ENCODE measurements at places on chromosomes 7 and 10.

- DNase-seq, result no peak
Observed at GRCh38 chr7:41967156-41967555, 264.3 kb upstream of the INHBA start.

DNA sequence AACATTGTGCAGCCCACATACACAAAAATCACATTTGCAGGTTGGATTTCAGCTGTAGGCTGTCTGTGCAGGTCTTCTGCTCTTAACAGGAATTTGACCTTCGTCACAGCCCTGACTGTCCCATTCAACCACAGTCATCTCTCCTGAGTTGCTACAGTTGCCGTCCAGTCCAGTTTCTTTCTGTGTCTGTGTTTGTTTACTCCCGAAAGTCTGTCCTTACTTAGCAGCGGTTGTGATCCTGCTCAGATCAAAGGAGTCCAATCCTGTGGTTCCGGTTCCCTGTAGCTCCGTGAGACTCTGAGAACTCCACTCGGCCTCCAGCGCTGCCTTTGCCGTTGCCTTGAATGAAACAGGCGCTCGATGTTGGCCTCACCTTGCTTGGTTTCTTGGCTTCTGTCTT lies 111.6 kb upstream of the GATA3 start:
- no peak for DNase-seq

- DNase-seq, result peak; percentile 30
Observed at GRCh38 chr7:27198871-27199801, 755 bp downstream of the HOXA13 start.

- DNase-seq, result no peak
Observed at GRCh38 chr7:98520356-98520951, 96.6 kb upstream of the NPTX2 start.

- DNase-seq, result no peak
Observed at GRCh38 chr7:26619348-26619984, 244.9 kb downstream of the SKAP2 start.

DNA sequence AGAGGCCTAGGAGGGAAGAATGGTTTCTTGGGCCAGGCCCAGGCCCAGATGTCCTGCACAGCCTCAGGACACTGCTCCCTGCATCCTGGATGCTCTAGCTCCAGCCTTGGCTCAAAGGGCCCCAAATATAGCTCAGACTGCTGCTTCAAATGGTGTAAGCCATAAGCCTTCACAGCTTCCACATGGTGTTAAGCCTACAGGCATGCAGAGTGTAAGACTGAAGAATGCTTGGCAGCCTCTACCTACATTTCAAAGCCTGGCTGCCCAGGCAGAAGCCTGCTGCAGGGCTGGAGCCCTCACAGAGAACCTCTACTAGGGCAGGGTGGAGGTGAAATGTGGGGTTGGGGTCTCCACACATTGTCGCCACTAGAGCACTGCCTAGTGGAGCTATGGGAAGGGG lies 118.1 kb downstream of the TPK1 start:
- no peak for DNase-seq

DNA sequence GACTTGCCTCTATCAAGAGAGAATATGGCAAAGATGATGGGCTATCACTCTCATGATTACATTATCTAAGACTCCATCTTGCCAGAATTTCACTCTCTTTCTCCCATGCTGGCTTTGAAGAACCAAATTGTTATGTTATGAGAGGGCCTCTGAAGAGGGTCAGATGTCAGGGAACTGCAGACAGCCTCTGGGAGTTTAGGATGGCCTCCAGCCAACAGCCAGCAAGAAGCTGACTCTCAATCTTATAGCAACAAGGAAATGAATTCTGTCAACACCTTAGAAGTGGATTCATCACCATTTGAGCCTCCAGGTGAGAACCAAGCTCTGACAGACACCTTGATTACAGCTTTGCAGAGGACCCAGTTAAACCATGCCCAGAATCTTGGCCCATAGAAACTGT lies 33.6 kb downstream of the ZNF22 start:
- no peak for DNase-seq

DNA sequence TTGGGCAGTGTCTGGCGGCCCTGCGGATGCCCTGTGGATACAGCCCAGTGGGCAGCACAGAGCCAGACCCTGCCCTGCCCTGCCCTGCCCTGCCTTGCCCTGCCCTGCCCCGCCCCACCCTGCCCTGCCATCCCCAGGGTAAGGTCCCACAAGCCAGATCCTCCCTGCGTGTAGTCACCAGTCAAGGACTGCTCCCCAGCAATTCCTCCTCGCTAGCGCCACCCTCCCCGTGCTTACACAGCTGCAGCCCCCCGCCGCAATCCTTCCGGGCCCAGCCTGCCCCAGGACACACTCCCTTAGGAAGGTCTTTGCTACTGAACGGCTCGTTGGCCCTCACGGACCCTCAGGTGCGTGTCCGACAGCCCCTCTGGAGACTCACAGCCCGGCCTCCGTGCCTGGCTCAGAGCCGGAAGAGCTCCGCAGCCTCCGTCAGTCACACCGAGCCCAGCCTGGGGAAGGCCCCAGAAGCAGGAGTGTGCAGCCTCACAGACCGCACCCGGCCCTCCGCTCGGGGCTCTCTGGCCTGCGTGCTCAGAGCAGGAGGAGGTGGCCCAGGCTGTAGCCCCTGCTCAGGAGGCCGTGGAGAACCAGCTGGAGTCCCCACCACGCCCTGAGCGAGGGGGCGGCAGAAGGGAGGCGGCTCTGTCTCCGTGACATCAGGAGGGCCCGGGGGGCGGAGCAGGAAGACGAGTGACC lies 68.3 kb downstream of the PWWP2B start:
- DNase-seq, result no peak

DNA sequence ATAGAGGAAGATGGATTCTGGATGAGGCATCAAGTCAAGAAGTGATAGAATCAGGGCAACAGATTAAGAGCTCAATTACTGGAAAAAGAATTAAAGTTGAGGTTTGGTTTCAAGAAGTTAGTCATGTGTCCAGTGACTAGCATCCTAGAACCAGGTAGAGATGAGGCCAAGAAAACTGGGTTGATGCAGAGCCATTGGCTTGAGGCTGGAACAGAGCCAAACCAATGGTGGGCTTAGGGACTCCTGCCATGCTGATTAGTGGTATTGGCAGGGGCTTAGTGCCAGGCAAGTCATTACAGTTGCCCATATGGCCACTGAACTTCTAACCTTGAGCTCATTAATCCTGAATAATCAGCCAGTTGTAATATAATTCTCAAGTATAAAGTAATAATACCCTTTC lies 18.5 kb downstream of the ZNF277 start:
- no peak for DNase-seq

- DNase-seq, result no peak
Observed at GRCh38 chr7:70005891-70006260, 407.6 kb downstream of the AUTS2 start.

GRCh38 chr7:158110661-158111048 lies 477.0 kb downstream of the PTPRN2 start:
- no peak for DNase-seq

- no peak for DNase-seq
Observed at GRCh38 chr7:108029034-108029433, 26.1 kb upstream of the LAMB1 start.

GRCh38 chr7:151308256-151308655 lies 33.4 kb upstream of the NUB1 start:
- no peak for DNase-seq

DNA sequence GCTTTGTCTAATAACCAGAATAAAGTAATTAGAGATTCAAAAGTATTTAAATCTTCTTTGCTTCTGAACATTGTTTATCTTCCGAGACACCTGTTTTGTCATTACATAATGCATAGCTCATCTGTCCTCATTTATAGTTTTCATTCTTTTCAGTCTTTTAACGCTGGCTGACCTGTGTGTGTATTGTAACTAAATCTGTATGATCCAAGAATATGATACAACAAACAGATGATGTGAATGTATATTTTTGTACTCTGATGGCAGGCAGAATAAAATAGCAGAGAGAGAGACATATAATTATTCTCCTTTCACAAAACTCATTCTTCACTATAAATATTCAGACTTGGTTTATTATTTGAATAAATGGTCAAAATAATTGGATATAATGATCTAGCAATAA lies 80.6 kb downstream of the ORC5 start:
- no peak for DNase-seq

DNA sequence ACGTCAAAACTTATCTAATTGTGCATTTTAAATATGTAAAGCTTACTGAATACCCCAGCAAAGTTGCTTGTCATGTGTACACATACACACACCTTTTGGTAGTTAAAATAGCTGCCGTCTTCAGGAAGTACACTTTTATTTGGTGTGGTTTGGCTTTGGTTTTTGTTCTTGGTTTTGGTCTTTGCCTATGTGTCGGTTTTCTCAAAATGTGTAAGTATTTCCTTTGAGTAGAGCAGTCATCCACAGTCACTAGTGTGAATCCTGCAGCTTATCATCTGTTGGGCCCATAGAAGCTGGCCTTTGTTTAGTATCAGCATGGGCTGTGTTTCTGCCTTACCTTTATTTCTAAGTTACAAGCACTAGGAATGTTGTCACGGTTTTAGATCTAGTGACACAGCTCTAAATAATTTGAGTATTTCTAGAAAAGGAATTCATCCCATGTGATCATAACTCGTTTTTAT lies 35.3 kb downstream of the NET1 start:
- peak; percentile 33 for DNase-seq

DNA sequence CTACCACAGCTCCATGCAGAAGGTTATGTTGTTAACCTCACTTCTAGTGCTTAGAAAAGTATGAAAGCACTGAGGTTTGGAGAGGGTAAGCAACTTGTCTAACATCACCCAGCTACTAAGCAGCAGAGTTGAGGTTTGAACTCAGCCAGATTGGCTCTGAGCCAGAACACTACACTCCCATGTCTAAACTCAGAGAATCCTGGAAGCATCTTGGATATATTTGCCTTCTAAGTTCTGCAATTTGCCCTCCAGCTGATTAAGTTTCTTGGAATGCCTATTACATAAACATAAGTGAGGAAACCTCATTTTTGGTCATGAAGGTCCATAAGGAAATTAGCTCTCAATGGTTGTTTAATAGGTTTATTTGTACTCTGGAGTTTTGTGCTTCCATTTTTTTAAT lies 78.1 kb upstream of the PHYHIPL start:
- DNase-seq, result no peak

- DNase-seq, result peak; percentile 54
Observed at GRCh38 chr10:73413108-73413527, 740 bp downstream of the ANXA7 start.

DNA sequence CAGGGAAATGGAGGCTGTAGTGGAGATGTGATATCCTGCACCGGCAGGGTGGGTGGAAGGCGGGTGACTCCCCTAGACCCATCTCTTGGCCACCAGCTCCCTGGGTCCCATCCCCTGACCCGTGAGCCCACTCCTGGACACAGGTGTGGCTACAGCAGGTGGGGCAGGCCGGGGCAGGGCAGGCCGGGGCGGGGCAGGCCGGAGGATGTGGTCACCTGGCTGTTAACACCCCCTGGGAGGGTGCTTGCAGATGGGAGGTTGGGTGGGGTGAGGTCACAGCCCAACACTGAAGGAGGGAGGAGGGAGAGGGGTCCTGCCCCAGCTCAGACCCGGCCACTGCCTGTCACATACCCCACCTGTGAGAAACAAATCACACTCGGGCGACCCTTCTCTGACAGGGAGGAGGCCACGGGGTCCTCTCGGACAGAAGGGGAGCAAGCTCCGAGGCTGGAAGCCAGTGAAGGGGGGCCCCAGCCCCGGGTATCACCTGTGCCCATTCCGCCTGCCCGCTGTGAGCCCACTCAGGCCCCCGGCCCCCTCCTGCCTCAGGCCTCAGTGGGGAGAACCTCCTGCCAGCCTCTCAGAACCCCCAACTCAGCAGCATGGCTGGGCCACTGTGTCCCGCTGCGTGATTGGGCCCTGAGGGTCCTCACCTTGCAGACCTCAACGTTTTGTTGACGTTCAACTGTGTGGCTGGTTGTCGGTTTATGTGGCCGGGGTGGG lies 74.0 kb downstream of the MICALL2 start:
- DNase-seq, result no peak

- peak; percentile 62 for DNase-seq
Observed at GRCh38 chr10:88979153-88979562, 11.4 kb upstream of the FAS start.
